T-cell (primary cell): ENCODE measurements at places on chromosomes 3 and 15.

- no peak for DNase-seq
These were observed 18.9 kb upstream of the CSPG4 start for GRCh38 chr15:75731248-75732151.

DNA sequence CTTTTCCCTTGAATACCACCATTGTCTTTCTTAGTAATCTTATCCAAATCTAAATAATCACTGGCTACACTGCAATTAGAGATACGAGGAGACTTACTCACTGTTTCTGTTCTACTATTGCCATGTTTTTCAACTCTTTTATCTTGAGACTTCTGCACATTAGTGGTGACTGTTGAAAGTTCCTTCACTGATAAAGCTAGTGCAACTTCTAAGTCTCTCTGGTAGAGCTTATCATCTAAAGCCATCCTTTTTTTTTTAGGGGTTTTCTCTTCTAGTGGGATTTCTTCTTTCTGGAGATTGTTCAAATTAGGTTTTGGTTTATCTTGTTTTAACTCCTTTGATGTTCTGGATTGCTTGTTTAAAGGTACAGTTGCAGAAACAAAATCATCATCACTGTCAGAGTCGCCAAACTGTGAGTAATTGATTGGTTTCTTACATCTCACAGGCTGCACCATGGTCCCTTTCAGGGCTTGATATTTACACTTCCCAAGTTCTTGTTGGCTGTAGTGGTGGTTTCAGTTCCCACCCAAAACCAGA lies 37.7 kb downstream of the NCK1 start:
- no peak for DNase-seq

DNA sequence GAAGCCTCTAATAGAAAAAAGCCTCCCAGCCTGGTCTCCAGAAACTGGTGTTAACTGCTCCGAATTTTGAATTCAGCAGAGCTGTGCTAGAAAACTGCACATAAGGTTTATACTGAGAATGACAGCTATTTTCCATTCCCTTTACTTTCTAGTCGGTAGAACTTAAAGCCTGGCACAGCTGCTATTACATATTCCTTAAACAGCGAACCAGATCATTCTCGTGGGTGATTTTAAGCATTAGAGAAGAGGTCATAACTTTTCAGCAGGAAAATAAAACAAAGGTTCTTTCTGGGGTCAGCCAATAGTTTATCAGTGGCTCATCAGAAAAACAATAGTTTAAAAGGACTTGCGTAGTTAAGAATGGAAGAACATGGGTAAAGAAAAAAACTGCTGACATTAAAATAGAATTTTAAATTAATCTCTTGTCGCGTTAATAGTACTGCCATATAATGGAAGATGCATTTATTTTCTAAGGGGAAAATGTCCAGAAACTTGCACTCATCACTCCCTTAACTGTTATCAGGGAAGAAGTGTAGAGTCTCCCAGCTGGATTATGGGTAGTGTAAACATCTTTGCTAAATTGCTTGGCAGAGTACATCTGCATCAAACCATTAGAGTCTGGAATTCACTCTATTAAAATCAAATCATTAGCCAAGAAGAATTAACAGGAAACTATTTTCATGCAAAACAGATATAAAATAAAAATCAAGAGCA lies 7.9 kb downstream of the VGLL4 start:
- DNase-seq, result no peak

- no peak for DNase-seq
These were observed 387.8 kb downstream of the SHQ1 start for GRCh38 chr3:72460205-72461174.

- no peak for DNase-seq
These were observed 305.1 kb downstream of the LSAMP start for GRCh38 chr3:116140100-116140689.

DNA sequence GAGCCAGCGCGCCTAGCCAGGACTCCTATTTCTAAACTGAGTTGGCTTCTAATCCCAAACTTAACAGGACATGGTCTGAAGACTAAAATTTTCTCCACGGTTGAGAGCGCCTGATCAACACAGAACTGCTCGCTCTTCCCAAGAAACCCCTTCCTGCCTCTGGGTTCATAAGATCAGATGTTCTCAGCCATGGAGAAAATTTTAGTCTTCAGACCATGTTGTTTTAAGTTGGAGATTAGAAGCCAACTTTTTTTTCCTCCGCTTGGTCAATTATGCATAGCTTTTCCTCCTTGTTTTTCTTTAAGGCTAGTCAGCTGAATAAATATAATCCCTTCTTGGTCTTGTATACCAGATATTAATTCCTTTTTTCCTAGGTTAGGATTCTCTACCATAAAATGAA lies 356.6 kb upstream of the ADAMTS9 start:
- no peak for DNase-seq

- DNase-seq, result no peak
These were observed 16.8 kb downstream of the BMF start for GRCh38 chr15:40091861-40092255.

DNA sequence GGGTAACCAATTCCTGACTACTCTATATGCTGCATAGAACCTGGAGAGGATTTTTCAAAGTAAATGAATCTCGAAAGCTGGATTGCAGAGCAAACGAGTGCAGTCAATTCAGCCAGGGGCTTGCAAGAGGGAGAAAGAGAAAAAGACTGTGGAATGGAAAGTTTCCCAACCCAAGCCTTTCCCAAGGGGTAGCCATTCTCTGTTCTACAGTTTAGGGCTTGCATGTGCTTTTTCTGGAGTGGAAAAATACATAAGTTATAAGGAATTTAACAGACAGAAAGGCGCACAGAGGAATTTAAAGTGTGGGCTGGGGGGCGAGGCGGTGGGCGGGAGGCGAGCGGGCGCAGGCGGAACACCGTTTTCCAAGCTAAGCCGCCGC lies 511 bp upstream of the RARB start:
- DNase-seq, result no peak

GRCh38 chr15:37903919-37904625 lies 30.4 kb upstream of the TMCO5A start:
- no peak for DNase-seq

DNA sequence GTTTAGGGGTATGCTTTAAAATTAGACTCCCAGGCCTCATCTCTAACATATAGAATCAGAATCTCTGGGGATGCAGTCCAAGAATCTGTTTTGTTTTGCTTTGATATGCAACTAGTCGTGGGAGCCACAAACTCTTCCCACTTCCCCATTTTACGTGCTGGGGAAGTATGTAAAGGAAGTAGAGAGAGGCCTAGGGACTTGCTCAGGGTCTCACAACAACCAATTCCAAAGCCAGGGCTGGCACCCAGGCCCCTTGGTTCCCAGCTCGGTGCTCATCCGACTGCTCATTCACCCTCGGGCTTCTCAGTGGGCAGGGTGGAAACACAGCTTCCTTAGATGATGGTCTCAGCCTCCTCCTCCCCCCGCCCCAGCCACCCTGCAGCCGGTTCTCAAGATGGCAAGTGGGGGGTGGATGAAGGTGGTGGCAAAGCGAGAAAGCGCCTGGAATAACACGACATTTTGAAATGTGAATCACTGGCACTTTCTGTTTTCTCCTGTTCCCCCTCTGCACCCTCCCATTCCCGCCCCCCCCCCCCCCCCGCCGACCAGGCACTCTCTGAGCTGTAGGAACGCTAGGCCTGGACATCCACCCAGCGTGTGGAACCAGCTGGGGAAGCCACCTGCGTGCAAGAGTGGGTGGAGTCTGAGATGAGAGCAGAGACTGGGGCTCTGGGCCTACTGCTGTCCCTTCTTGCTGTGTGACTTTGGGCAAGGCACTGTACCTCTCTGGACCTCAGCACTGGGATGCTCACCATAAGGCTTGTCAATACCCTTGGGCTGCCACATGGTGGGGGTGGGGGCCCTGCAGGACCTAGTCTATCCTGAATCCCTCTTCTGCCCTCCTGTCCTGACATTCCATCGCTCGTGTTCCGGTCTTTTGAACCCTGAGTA lies 214.5 kb downstream of the RPLP1 start:
- DNase-seq, result no peak

GRCh38 chr15:40787991-40788390 lies 18.2 kb downstream of the C15orf62 start:
- DNase-seq, result no peak

DNA sequence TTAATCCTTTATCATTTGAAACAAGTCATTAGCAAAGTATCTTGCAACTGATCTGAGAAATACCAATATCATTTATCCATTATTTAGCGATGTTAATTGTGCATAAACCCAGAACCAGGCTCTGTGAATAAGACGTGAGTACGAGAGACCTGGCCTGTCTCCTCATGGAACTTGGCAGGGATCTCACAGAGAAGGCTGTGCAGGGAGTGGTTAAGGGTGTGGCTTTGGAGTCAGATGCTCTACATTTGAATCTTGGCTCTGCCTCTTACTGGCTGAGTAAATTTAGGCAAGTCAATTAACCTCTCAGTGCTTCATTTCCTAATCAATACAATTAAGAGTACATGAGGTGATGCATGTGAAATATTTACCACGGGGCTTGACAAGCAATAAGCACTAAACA lies 39.9 kb upstream of the TBL1XR1 start:
- no peak for DNase-seq

DNA sequence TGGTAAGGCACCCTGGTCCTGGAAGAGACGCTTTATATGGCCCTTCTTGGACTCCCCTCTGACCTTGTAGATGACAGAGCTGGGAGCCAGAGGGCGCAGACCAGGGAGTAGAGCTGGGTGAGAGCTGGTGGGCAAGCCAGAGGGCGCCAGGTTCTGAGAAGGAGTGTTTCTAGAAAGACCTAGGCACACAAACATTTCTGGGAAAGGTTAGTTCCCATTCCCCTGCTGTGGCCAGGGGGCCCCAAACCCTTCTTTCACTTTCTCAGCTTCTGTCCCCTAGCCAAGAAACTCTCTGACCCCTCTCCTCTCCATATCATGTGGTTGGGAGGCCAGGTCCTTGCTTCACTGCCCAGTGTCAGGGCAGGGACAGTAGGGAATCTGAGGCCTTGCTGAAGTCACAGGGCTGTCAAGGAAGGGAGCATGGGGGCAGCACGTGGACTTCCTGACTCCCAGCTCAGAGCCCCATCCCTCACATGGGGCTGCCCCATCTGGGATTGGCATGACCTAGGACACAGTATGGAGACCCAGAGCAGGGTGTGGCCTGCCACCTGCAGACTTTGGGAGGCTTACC lies 3.6 kb downstream of the HEMK1 start:
- DNase-seq, result no peak

DNA sequence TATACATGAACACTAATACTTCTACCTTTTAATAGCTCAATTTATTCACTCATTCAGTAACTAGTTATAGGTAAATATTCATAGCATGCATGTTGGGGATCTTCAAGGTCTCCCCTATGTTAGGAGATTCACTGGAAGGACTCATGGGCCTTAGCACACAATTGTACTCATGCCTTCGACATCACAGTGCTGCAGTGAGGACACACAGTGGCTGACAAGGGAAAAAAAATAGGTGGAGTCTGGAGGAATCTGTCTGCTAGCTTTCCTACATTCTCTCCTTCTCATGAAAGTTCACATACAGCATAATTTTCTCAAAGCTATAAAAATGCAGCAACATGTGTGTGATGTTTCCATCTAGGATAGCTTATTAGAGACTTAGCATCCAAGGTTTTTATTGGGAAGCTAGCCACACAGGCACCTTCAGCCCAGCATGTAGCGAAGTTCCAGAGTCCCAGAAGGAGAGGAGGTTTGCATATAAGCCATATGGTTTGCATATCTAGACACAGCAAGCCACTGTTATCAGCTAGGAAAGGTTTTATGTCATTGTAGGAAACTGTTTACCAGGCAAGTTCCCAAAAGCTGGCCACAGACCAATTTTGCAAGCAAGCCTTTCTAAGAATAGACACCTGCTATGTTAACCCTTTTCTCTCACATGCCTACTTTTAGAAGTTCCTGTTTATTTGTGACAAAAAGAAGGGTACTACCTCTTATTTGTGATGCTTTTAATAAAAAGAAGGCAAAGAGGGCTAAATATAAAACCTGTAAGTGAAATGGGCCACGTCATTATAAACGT lies 46.4 kb downstream of the MORC1 start:
- no peak for DNase-seq

DNA sequence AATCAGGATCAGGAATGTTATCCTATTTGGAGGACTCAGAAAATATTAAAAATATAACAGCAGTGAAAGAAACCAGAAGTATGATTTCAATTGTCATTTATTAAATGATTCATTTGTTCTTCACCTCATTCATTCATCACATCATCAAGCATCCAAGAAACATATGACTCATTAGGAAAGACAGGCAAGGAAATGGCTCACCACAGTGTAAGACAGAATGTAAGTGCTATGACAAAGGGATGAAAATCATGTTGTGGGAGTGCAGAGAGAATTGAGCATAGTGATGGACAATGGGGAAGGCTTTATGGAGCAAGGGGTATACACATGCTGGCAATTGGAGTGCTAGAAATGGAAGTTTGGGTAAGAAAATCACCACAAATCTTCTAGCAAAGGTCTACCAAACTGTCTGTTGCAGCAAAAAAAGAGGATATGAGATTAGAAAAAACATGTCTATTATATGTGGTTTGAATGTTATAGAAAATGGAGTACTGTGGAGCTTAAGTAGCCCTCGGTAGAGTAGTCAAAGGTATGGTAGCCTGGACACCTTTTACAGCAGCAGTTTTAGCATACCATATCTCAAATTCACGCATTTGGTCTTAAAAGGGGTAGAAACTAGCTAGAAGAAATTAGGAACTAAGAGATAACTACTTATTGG lies 111.1 kb upstream of the GPR149 start:
- DNase-seq, result no peak
